ENCODE measurements at places on chromosomes 6 and 20.

GRCh38 chr6:166595949-166596348, 9.5 kb upstream of the RAMACL start:
- DNase-seq, result no peak

DNA sequence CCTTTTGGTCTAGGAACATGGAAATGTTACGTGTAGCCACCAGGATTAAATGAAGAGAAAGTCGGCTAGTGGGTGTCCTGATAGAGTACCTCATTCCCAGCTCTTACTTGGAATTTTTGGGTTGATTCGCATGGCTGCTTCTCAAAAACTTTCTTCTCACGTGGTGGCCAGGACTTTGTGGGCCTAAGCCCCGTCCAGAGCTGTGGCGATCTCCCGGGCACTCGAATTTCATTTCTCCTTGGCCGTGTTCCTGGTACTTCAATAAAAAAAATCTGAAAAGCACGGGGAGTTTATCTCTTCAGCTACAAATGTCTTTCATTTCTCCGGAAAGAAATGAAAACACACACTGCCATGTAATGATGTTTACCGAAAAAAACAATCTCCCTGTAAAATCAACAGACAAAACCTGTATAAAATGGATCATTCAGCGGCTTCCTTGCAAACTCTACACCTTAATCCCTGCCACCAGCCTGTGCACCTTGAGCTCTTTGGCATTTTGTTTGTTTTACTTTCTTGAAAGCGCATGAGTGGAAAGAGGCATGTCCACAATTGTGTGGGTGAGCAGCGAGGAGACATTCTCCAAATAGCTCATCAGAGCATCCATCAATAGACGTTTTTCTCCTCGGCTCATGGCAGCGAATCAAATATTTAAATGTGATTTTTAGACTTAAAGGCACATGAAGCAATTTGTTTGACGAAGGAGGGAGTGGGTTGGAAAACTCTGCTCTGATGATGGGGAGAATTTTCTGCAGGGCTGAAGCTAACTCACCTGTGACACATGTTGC, 173.1 kb downstream of the TFAP2C start:
- no peak for DNase-seq

DNA sequence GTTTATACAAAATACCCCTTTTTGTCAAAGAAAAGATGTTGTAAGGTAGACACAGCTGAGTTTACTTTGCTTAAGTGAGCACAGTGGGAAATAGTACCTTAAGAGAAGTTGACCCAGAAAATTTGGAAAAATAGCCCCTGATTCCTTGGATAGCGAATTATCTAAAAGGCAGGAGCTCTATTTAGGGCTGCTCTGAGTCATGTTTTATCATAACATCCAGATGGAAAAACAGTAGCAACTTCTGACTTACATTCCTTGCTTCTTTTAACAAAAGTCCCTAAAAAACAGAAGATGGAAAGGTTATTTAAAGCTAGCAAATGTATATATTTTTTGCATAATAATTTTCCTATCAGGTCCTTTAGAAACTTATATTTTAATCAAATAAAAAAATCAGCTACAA, 59.0 kb downstream of the THEMIS start:
- DNase-seq, result no peak

DNA sequence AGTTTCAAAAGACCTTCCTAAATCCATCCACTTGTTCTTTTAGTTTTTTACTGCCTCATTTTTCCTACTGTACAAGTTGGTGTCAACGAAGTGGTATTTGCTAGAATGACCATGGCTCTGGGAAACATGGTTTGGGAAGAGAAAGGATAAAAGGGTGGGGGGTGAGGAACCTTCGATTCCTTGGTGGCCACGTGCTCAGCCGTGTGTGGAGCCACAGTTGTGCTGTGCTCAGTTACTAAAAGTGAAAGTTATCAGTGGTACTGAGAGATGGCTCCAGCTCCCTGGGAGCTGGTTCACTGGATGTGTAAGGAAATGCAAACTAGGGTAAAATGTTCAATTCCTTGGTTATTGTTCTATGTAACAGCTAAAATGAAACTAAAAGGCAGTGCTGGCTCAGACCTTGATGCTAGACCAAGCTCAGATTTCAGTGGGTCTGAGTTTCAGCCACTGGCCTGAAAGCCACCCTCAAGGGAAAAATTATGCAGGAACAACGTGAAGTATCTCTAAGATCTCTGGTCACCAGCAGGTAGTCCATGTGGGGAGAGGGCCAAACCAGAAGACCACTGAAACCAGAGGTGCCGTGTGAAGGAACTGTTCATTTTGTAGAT, 7.4 kb upstream of the SLC22A2 start:
- no peak for DNase-seq

DNA sequence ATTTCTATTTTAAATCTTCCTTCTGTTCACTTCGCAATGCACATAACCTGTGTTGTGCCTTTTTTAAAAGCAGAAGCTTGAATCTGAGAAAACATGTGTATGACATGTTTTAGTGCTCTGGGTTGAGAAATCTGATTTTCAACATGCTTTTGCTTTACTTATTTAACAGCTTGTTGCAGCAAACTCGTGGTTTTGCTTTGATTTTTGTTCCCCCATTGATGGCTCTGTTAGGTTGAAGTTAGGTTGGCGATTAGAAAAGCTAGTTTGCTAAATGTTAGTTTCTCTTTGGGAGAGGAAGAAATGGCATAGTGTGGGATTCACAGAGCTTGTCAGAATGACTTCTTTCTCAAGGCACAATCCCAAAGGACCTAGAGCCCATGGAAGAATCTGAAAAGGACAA, 170.8 kb downstream of the TMEM242 start:
- DNase-seq, result no peak
